ENCODE measurements at places on chromosomes 1 and 21.

DNA sequence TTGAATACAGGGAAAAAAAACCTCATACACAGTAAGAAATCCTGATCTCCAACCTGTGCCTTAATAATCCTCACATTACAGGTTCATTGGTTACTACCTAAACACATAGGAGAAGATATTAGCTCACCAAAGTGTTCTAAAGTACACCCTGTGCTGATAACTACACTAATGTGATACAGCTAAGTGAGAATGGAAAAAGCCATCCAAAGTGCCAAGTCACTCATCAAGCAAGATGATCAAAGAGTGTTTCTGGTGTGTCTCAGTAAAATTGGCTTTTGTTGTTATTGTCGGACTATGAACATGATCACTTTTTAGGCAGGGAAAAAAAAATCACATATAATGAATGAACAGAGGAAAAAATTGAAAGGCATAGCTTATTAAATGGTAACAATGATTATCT is 31.4 kb downstream of the EPS15 start:
- DNase-seq, result no peak

- no peak for DNase-seq
Observed at GRCh38 chr1:46041551-46041950, 90.9 kb downstream of the PIK3R3 start.

DNA sequence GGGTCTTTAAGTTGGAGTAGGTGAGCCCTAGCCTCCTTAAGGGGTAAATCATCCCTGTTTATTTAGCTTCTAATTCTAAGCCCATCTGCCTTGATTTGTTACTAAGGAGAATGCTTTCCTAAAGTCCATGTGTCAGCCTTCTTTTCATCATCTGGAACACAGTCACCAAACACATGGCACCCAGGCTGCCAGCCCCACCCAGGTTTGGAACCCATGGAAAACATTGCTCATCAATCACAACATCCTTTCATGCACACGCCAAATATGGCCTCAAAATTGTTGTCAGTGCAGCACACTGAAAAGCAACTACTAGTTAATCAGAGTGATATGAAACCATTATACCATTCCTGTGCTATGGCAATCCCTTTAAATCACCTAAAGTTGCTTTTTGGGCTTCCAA is 386.7 kb upstream of the ESRRG start:
- no peak for DNase-seq

GRCh38 chr21:35159881-35160280 is 110.8 kb upstream of the RUNX1 start:
- DNase-seq, result no peak

GRCh38 chr21:38343691-38344090 is 86.9 kb downstream of the KCNJ15 start:
- no peak for DNase-seq

DNA sequence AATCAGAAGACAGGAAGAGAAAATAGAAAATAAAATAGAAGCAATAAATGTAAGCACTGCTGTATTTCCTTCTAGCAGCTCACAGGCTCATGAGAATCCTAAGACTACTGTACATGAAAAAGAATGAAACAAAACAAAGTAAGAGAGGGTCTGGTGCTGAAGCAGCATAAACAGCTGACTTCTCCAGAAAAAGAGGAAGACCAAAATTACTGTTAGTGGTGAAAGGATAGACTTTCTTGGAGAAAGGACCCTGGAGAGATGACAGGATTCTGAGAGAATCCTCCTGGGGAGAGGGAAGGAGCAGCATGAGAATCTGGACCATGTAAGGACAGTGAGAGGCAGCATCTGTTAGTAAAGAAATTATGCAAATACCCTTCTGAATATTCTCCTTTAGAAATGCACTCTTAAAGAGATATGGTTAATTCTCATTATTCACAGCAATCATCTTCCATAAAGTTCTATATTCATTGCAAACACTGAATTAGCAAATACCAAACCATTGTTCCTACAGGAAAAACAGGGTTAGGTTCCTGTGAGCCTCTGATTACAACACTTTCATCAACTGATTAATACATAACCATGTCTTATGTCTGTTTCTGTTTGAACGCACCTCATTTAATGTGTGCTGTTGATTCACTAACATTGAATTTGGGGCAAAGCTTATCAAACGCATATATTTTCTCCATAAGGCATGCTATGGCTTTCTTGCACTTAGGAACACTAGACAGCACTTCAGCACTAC is 17.0 kb downstream of the SLC25A24 start:
- no peak for DNase-seq

DNA sequence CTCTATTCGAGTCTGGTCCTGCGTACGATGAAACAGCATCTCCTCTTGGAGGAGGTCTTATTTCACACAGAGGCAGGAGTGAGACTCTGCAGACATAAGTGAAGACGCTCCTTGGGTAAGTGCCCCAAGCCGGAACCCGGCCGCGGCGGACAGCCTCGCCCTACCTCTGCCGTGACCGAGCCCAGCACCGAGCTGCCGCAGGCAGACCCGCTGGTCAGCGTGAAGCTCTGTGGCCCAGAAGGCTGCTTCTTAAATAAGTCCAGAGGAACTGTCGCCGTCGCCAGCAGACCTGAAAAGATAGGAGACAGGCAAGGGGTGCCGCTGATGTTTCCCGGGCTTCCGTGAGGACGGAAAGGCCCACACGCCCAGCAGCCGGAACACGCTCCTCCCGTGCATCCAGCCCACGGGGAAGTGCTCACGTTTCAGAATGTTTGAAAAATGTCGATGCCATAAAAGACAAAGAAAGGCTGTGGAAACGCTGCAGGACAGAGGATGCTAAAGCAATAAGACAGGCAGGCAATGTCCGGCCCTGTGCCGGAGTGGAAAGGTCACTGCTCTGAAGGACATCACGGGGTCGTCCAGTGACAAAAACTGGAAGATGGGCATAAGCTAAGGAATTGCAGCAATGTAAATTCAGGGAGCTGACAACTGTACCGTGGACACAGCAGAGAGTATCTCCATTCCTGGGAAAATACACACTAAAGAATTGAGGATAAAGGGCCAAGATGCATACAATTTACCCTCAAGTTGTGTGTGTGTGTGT is 28.5 kb upstream of the PRDM15 start:
- no peak for DNase-seq

DNA sequence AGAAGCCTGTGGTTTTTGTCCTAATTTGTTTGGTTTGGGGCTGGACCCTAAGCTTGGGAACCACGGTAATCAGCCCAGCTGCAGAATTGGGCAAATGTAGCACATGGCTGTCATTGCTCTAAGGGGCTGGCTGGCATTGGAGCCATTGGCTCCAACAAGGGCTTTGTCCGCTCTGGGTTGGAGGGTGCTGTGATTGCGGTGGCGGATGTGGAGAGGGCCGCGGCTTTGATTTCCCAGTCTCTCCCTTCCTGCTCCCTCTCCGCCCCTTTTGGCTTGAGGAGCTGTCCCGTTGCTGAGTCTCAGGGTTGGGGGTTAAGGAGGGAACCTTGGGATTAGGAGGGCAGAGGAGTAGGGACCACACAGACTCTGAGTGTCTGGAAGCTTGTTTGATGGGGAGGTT is 91.7 kb upstream of the CD34 start:
- DNase-seq, result no peak

DNA sequence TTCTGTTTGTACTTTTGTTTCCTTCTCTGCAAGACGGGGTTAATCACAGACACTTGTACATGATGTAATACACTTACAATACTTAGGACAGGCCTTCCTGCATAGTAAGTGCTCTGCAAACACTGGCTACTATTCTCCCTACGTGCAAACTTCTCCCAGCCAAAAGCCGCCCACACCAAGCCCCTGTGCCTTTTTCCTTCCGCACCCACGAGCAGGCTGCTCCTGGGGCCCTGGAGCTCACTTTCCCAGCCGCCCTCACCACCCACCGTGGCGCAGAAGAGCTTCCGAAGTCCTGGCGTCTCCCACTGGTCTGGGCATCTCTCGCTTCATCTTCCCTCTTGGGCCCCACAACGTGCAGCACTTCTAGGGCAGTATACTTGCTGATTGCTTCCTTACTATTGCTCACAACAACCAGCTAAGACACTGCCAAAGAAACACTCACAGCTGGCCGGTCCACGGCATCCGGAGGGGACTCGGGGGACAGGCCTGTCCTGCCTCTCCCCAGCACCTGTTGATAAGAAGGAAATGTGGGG is 22.5 kb upstream of the GPR157 start:
- no peak for DNase-seq

DNA sequence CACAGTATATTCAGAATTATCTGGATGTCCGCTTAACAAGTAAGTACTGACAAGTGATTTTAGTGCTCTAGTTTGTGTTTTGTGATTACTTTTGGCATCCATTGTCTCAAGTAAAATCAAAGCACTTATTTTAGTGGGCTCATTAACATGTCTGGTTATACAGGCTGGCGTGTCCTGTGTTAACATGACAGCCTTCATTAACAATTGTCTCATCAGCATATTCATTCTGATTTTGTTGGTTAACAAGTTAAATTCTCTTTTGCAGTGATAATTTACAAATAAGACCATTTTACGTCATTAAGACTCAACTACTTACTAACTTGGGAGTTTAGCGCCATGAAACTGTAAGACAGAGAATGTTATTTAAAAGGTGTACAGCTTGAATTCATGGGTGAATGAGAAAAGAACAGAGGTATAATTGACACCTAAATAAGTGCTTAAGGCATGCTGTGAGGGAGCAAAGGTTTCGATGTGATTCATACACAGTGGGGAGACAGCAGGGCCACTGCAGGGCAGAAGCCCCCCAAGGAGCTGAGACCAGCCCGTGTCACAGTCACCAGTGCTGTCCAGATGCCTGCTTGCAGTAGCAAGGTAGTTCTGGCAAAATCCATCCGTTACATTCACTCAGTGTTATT is 22.4 kb downstream of the TAF5L start:
- no peak for DNase-seq

- DNase-seq, result no peak
Observed at GRCh38 chr1:9193233-9193625, 41.3 kb upstream of the H6PD start.

DNA sequence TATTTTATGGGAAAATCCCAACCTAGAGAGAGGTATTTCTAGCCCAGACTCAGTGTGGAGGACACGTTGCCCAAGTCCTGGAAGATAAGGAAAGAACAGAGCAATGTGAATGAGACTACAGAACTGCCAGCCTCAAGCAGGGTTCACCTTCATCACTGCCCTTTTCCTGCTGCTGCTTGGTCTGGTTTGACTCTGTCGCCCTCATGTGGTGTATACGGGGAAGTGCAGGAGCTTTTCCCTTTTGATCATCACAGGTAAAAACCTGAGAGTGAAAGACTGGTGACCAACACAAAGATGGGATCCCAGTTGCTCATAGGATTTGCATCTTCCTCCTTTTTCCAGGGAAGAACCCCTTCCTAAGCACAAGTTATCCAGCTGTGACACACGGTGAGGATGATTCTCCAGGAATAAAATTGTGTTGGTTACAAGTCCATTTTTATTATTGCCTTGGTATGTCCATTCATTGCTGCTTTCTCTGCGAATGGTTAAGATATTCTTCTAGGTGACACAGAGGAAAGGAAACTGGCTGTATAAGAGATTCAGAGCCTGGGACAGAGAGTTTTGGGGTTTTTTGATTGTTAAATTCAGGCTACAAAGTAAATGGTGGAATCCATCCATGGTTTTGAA is 89.5 kb upstream of the CD53 start:
- peak; percentile 76 for DNase-seq

GRCh38 chr1:199362996-199363395 is 664.5 kb upstream of the NR5A2 start:
- no peak for DNase-seq

DNA sequence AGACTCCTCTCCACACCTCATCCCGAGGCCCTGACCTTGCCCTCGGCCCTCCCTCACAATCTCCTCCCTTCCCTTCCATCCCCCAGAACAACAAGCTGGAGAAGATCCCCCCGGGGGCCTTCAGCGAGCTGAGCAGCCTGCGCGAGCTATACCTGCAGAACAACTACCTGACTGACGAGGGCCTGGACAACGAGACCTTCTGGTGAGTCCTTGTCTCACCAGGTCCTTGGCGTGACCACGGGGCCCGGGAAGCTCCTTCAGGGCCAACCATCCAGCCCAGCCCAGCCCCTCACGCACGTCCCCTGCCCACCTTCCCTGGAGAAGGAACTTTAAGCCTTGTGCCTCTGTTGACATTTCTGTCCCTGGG is 15.6 kb downstream of the PODN start:
- DNase-seq, result no peak

GRCh38 chr1:8987881-8988617 is 38.2 kb downstream of the SLC2A7 start:
- peak; percentile 14 for DNase-seq

GRCh38 chr1:209511169-209511568 is 72.3 kb upstream of the CAMK1G start:
- no peak for DNase-seq

DNA sequence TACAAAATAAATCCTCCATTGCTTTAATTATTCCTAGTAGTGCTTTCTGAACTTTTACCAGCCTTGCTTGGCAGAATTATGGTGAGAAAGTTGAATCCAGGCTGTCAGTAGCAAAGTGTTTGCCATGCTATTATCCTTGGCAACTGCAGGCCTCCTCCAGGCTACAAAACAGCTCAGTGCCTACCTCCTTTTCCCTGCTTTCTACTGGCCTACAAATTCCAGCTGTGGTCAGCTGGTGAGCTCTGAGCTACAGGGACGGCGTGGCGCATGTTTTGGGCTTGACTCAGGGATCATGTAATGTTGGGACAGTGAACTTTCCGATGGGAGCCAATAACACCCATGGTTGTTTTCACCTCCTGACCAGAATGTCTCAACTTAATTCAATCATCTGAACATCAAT is 456.1 kb upstream of the ADAMTS5 start:
- DNase-seq, result no peak

GRCh38 chr1:9654051-9654833 is 2.7 kb downstream of the PIK3CD start:
- DNase-seq, result no peak

DNA sequence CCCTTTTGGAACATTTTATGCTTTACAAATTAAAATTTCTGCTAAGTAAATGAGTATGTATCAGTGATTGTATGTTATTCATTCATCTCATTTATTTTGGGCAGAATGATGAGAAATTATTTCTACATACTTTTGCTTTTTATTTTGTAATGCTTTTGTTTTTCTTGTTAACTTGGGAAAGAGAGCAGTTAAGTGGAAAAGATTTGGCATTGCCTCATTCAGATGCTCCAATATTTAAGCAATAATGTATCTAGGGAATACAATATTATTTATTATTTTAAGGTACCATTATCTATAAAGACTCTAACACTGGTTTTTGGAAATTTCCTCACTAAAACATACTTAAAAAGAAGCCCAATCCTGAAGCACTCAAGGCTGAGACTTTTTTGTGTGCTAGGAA is 431.8 kb downstream of the NEGR1 start:
- DNase-seq, result no peak
